ENCODE measurements at places on chromosomes 16 and 17. TPM values are rescaled to one million over a fixed set of nuclear protein-coding genes. Genes with fewer than 3 reads are reported as not detected.

The PRSS22 gene
- total RNA-seq: not detected

The MT3 gene
- total RNA-seq: not detected

The HNF1B gene
- not detected for total RNA-seq

The PPP1R27 gene
- total RNA-seq: not detected

The CEP112 gene
- total RNA-seq: 10.3 TPM

The TLCD3B gene
- not detected for total RNA-seq

The PRPSAP2 gene
- total RNA-seq: 18.2 TPM

The MAP2K6 gene
- total RNA-seq: 41.0 TPM

The BANP gene
- 20.2 TPM for total RNA-seq

The SLFN14 gene
- total RNA-seq: not detected

The EVI2B gene
- total RNA-seq: 1.5 TPM

The FNDC8 gene
- total RNA-seq: not detected

The GLTPD2 gene
- total RNA-seq: not detected

The UTS2R gene
- not detected for total RNA-seq

The CX3CL1 gene
- total RNA-seq: 0.32 TPM

The CCL13 gene
- not detected for total RNA-seq

The ACSM2B gene
- total RNA-seq: not detected

The TCAP gene
- total RNA-seq: 0.36 TPM

The CA5A gene
- not detected for total RNA-seq

The C17orf78 gene
- not detected for total RNA-seq

The KRT27 gene
- not detected for total RNA-seq

The CCL4 gene
- total RNA-seq: not detected

The SAP30BP gene
- total RNA-seq: 70.8 TPM

The TP53TG3B gene
- not detected for total RNA-seq

The APOBR gene
- total RNA-seq: not detected

The KCNH4 gene
- total RNA-seq: under 0.01 TPM

The ARSG gene
- 7.4 TPM for total RNA-seq

The DNAH3 gene
- total RNA-seq: not detected

The KRTAP9-2 gene
- not detected for total RNA-seq

The MYADML2 gene
- not detected for total RNA-seq

The FOXC2 gene
- 0.16 TPM for total RNA-seq

The EXOC3L1 gene
- not detected for total RNA-seq

The ABAT gene
- total RNA-seq: 12.4 TPM

The CHP2 gene
- not detected for total RNA-seq

The TBC1D26 gene
- not detected for total RNA-seq

The GRAP gene
- 0.32 TPM for total RNA-seq

The RAB37 gene
- 0.85 TPM for total RNA-seq

The KRTAP4-4 gene
- total RNA-seq: not detected

The OR4D1 gene
- total RNA-seq: not detected

The LONP2 gene
- total RNA-seq: 69.9 TPM

The ACACA gene
- total RNA-seq: 105 TPM

The DHRS7C gene
- total RNA-seq: not detected

The LGALS9 gene
- total RNA-seq: 20.8 TPM

The KRT33A gene
- total RNA-seq: not detected

The RAC3 gene
- total RNA-seq: 5.0 TPM

The C16orf74 gene
- total RNA-seq: 2.3 TPM

The DBNDD1 gene
- 1.1 TPM for total RNA-seq

The KSR1 gene
- total RNA-seq: 32.9 TPM

The SLC6A2 gene
- not detected for total RNA-seq

The IRX6 gene
- total RNA-seq: 13.3 TPM

The KATNIP gene
- 30.6 TPM for total RNA-seq

The TSNAXIP1 gene
- total RNA-seq: 0.49 TPM

The PRSS36 gene
- 2.1 TPM for total RNA-seq

The GLG1 gene
- total RNA-seq: 178 TPM

The PPY gene
- not detected for total RNA-seq

The WIPF2 gene
- total RNA-seq: 10.4 TPM

The GRB7 gene
- total RNA-seq: 0.16 TPM

The TPSB2 gene
- total RNA-seq: not detected

The SHCBP1 gene
- total RNA-seq: 2.7 TPM

All from hair follicle dermal papilla cell (primary cell).